Brain pericyte (primary cell): ENCODE measurements at places on chromosomes 16 and 17.

DNA sequence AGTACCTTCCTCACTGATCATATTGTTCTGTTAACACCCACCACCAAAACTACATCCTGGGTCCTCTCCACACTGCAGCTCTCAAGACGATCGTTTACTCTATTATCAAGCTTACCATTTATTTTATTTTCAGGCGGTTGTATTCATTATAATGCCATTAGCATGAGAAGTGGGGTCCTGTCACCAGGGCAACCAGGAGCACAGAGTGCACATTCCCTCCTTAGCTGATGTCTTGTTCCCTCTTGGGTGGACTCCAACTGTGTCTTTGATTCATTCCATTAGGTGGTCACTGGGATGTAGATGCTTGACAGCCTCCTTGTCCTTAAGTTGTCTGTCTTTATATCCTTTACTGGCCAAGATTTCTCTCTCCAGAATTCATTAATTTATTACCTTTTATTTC lies 965.9 kb upstream of the EEF2KMT start:
- no peak for DNase-seq

DNA sequence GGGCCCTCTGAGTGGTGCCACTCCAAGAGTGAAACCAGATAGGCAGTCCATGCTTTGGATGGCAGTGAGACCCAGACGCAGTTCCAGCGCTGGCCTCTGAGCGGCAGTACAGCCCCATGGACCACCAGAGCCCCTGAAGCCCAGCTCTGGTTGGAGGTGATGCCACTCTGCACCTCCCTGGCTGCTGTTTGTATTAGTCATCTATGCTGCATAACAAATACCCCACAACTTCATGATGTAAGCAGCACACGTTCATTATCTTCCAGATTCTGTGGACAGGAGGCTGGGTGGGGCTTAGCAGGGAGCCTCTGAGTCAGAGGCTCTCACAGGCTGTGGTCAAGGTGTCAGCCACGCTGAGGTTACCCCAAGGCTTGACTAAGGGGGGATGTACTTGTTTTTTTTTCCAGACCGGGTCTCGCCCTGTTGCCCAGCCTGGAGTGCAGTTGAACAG lies 5.1 kb upstream of the NME4 start:
- DNase-seq, result no peak

GRCh38 chr16:52755396-52755795 lies 208.5 kb upstream of the TOX3 start:
- DNase-seq, result no peak

GRCh38 chr16:17382949-17383863 lies 87.6 kb downstream of the XYLT1 start:
- no peak for DNase-seq

- DNase-seq, result no peak
These were observed 160.8 kb downstream of the SHISA9 start for GRCh38 chr16:13062219-13062618.

- no peak for DNase-seq
These were observed 3.0 kb upstream of the SLC6A4 start for GRCh38 chr17:30238387-30239088.

DNA sequence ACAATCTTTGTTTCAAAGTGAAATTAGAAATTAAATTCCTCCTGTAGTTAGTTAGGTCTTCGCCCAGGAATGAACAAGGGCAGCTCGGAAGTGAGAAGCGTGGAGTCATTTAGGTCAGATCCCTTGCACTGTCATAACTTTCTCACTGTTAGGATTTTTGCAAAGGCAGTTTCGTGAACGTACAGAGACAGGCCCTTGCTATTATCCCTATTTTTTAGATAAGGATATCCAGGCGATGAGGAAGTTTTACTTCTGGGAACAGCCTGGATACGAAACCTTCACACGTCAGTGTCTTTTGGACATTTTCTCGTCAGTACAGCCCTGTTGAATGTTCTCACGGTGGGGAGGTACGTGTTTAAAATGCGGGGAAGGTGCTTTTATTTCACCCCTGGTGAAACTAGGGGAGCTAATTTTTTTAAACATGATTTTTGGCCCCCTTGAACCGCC lies 318 bp upstream of the RBL2 start:
- no peak for DNase-seq

GRCh38 chr16:85612191-85612800 lies 826 bp upstream of the GSE1 start:
- DNase-seq, result no peak

DNA sequence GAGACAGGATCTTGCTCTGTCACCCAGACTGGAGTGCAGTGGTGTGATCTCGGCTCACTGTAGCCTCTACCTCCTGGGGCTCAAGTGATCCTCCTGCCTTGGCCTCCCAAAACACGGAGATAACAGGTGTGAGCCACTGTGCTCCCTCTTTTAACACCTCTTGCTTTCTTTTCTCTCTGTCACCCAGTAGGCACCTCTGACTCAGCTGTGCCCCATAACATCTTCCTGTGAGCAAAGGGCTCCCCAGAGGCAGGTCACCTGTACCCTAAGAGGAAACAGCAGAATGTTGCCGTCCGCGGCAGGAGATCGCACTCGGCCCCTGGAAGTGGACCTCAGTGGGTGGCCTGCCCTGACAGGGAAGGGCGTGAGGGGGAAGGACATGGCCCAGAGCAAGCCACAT lies 918 bp upstream of the NLRC3 start:
- DNase-seq, result no peak

DNA sequence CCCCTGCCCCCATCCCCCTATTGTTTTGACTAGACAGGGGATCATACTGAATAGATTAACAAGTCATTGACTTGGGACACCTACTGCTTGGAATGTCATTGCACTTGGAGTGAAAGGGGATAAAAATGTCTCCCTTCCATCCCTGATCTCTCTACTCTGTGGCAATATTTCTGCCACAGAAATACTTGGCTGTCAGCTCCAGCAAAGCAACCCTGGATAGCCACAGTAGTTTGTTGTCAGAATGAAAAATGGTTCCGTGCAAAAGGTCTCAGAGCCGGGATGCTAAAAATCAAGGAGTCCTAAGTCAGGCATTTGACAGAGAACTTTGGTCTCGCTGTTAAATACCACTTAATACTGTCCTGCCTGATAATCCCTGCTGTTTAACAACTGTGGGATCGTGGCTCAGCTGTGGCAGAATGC lies 722.0 kb upstream of the SOX9 start:
- no peak for DNase-seq

GRCh38 chr16:11118479-11118878 lies 137.5 kb downstream of the SOCS1 start:
- no peak for DNase-seq

GRCh38 chr16:65306300-65306699 lies 184.4 kb upstream of the CDH11 start:
- no peak for DNase-seq

DNA sequence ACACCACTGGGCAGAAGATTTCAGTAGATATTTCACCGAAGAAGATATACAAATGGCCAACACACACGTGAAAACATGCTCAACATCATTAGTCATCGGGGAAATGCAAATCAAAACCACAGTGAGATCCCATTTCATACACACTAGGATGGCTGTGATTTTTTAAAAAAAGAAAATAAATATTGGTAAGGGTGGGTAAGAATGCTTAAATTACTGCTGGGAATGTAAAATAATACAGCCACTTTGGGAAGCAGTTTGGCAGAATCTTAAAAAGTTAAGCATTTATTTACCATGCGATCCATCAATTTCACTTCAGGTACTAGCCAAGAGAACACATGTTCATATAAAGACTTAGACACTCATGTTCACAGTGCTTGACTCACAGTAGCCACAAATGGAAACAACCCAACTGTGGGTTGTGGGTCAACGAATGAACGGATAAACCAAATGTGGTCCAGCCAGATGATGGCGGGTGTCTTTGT lies 6.5 kb upstream of the C16orf74 start:
- DNase-seq, result no peak

DNA sequence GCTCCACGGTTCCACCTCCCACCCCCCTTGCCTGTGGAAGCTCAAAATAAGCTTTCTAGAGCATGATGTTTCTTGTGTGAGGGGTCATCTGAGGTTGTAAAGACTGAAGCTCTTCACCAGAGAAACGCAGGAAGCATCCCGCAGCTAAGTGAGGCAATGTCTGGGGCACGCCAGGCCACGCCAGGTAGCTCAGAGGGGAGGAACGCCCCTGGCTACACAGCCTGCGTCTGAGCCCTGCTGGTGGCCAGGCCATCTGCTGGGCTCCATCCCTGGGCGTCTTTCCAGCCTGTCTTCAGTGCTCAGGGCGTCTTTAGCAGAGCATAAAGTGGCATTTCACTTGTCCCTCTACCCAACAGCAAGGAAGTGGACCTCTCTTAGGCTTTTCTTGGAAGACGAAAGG lies 15.2 kb downstream of the SOCS3 start:
- DNase-seq, result no peak

DNA sequence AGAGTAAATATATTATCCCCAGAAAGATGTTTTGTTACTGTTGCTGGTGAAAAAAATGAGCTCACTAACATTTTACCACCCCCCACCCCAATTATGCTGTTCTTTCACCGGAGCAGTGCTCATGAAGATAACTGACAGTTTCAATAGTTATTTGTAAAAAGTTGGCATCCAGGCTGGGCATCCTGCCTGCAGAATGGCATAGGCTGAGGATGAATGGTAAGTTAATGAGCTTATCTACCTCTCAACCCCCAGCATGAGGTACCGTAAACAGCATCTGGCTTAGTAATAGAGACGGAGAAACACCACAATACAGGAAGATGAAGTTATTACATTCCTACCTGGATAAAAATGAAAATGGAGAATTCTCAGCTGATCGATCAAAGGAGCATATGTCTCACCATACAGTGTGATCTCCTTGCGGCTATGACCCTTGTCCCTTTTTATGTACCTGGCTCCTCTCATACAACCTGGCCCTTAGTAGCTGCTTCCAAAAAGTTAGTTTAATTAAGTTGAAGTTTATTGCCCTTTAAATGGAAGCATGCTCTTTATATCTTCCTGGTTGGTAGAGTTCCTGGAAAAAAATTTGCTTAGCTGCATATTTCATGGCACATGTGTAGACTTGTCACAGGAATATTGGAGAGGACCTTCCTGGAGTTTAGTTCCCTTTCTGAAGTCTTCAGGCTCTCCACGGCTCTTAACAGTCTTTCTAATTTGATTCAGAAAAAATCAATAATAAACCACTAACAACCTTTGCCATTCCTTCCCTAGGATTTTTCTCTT lies 61.2 kb upstream of the MPHOSPH6 start:
- no peak for DNase-seq

- no peak for DNase-seq
These were observed 6.5 kb downstream of the EME1 start for GRCh38 chr17:50379351-50380132.

DNA sequence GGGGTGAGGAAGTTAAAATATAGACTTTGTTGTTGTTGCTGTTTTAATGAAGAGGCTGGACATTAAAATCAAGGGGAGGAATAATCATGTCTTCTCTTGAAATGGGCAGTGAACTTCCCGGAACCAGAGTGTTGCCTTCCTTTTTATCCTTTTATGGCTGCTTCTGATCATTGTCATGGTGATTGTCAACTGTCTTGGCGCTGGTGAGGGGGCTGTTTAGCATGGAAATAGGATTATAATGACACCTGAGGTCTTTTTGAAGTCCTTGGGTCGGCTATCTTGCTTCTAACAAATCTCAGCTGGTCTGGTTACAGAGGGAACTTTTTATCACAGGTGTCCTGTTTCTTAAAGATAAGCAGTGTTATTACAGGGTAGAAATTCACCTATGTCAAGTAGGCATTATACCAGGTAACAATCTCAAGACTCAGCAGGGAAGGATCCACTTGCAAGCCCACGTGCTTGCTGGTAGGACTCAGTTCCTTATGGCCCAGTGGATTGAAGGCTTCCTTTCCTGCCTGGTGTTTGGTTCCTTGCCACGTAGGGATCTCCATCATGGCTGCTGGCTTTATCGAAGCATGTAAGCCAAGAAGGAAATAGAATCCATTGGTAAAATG lies 349.3 kb downstream of the WWOX start:
- no peak for DNase-seq

DNA sequence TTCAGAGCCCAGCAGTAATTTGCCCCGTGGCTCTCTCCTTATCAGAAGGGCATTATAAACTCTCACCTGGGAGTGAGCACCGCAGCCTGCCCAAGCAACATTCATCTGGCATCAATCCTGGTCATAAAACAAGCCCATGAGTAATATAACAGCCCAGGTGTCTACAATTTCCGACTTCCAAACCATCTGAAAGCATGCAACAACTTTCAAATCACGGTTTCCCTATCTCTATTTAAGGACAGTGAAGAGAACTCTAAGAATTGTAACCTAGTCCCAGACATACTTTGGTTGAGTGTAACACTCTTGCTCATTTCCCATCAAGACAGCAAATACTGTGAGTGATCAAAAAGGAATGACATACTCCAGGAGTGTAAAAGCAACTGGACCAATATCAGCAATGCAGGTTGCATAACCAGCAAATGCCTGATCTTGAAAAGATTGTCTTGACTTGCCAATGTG lies 487.4 kb upstream of the SOX9 start:
- no peak for DNase-seq

- no peak for DNase-seq
These were observed 8.4 kb upstream of the ALDH3A1 start for GRCh38 chr17:19756546-19756945.

DNA sequence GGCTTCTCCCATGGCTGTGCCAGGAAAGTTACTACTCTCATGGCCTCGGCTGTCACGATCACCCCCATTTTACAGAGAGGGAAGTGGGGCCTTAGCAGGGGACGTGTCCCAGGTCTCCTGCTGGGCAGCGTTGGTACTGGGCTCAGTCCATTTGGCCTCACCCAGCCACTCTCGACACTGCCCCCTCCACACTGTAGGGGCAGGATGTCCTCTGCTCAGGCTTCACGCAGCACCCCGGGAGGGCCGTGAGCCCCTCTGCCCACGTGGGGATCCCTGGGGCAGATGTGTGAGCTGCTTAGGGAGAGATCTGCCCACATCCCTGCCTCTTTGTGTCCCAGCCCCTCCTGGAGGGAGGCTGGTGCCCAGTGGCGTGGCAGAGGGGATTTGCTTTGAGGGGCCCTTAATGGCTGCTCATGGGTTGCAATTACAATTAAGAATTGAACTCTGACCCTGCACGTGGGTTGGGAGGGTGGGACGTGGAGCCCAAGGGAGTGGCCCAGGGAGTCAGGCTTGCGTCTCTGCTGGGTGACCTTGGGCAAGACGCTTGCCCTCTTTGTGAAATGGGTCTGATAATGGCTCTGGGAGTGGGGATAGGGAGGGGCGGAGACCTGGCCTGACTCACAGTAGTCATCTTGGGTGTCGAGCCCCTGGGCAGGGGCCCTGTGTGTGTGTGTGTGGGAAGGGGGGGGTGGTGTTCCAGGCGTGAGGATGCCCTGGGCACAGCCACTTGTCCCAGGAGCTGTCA lies 2.3 kb upstream of the KCNJ12 start:
- no peak for DNase-seq
